ENCODE measurements at places on chromosomes 7 and 10. TPM values are rescaled to one million over a fixed set of nuclear protein-coding genes. Genes with fewer than 3 reads are reported as not detected.

Gene EFCAB10
- not detected for total RNA-seq

Gene IL6
- total RNA-seq, result not detected

Gene IFIT3
- total RNA-seq, result 19.0 TPM

DNA sequence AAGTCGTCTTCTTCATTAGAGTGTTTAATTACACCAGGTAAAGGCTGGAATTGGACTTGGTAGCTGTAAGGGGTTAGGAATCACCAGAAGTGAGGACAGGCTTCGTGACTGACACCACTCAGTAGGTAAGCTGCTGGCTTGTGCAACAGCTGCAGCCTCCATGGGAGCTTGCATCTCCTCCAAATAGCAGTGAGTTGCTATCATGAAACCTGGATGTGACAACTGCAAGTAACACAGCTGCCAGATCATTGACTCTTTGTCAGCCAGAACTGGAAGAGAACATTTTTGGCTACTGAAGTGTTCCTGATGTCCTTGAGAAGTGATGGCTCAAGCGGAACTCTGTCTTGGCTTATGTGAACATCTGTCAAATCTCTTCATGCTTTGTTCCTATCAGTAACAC is 64.1 kb upstream of the MSRB2 start:
- DNase-seq, result no peak

- DNase-seq, result no peak
Observed at GRCh38 chr10:49174261-49174925, 13.8 kb downstream of the TMEM273 start.

- DNase-seq, result no peak
Observed at GRCh38 chr10:75572478-75572877, 141.1 kb downstream of the LRMDA start.

- DNase-seq, result no peak
Observed at GRCh38 chr10:7889947-7890542, 71.7 kb downstream of the TAF3 start.

Data from adrenal gland (tissue), 19 donors.